Myometrial cell (primary cell): ENCODE measurements at places on chromosomes 5 and 9. TPM values are rescaled to one million over a fixed set of nuclear protein-coding genes. Genes with fewer than 3 reads are reported as not detected.

The SGCD gene
- 0.18 and 0.29 TPM in 2 replicates for total RNA-seq

The OR1Q1 gene
- not detected in 2 replicates for total RNA-seq

The PCDHGA6 gene
- total RNA-seq, result 0.86 and 1.4 TPM in 2 replicates

The F2R gene
- total RNA-seq, result 25.1 and 33.1 TPM in 2 replicates

The MARCHF11 gene
- not detected in 2 replicates for total RNA-seq

The ANKRD18A gene
- not detected in 2 replicates for total RNA-seq

The PCDHGB1 gene
- 0.35 TPM in 1 of 2 replicates, not detected in the other for total RNA-seq

The BRINP1 gene
- total RNA-seq, result 0.58 TPM in 1 of 2 replicates, not detected in the other

The GPBP1 gene
- total RNA-seq, result 27.1 and 42.2 TPM in 2 replicates

The CCDC192 gene
- total RNA-seq, result not detected in 2 replicates

The LRRC8A gene
- 39.2 and 44.1 TPM in 2 replicates for total RNA-seq

The TMEM215 gene
- total RNA-seq, result not detected in 2 replicates

The ZBTB43 gene
- 3.7 and 3.9 TPM in 2 replicates for total RNA-seq

The GMCL2 gene
- not detected in 2 replicates for total RNA-seq

The LARP1 gene
- total RNA-seq, result 42.4 and 56.7 TPM in 2 replicates

The CCL27 gene
- total RNA-seq, result 0.58 TPM in 1 of 2 replicates, not detected in the other

The RLN2 gene
- 0.18 TPM in 1 of 2 replicates, not detected in the other for total RNA-seq

The NEUROG1 gene
- total RNA-seq, result not detected in 2 replicates

The FKBP15 gene
- 12.4 and 21.3 TPM in 2 replicates for total RNA-seq

The TLE4 gene
- 16.4 and 28.7 TPM in 2 replicates for total RNA-seq

The PRDM9 gene
- not detected in 2 replicates for total RNA-seq

The CCDC152 gene
- total RNA-seq, result 1.4 TPM in 2 replicates

The PPP1R26 gene
- total RNA-seq, result 8.9 and 11.0 TPM in 2 replicates

The OR1J2 gene
- not detected in 2 replicates for total RNA-seq

The LECT2 gene
- total RNA-seq, result not detected in 2 replicates

The FOXI1 gene
- total RNA-seq, result not detected in 2 replicates

The SARDH gene
- total RNA-seq, result 5.3 and 5.5 TPM in 2 replicates

The COL15A1 gene
- total RNA-seq, result 0.35 and 0.58 TPM in 2 replicates

The PPP3R2 gene
- total RNA-seq, result not detected in 2 replicates

The ZFP2 gene
- 0.18 and 0.58 TPM in 2 replicates for total RNA-seq

The MUSK gene
- total RNA-seq, result 0.18 TPM in 1 of 2 replicates, not detected in the other

The PCDHGB7 gene
- 4.3 and 6.0 TPM in 2 replicates for total RNA-seq

The SLC23A1 gene
- not detected in 2 replicates for total RNA-seq

The SHB gene
- total RNA-seq, result 17.9 and 20.4 TPM in 2 replicates

The HNRNPK gene
- 570 and 620 TPM in 2 replicates for total RNA-seq

The SLC6A19 gene
- not detected in 2 replicates for total RNA-seq

The ARSI gene
- total RNA-seq, result 1.2 and 1.8 TPM in 2 replicates

The TEX48 gene
- total RNA-seq, result not detected in 2 replicates

The HAVCR2 gene
- total RNA-seq, result not detected in 2 replicates

The ENG gene
- total RNA-seq, result 54.2 and 57.7 TPM in 2 replicates

The GBGT1 gene
- total RNA-seq, result 9.5 and 16.7 TPM in 2 replicates

The TMC1 gene
- not detected in 2 replicates for total RNA-seq

The LCN1 gene
- not detected in 2 replicates for total RNA-seq

The SEMA6A gene
- total RNA-seq, result not detected in 2 replicates

The SIL1 gene
- 71.2 and 72.1 TPM in 2 replicates for total RNA-seq

The CYLC2 gene
- total RNA-seq, result not detected in 2 replicates

The IGIP gene
- total RNA-seq, result 2.3 and 3.7 TPM in 2 replicates

The ARL10 gene
- 2.0 and 3.4 TPM in 2 replicates for total RNA-seq

The FOXD4L3 gene
- not detected in 2 replicates for total RNA-seq

The FIBCD1 gene
- 0.29 and 2.8 TPM in 2 replicates for total RNA-seq

The N4BP3 gene
- total RNA-seq, result 0.29 and 0.89 TPM in 2 replicates

The ERAP2 gene
- total RNA-seq, result 2.0 and 8.0 TPM in 2 replicates

The SPATA31C1 gene
- not detected in 2 replicates for total RNA-seq

The SMC5 gene
- 10.4 and 12.4 TPM in 2 replicates for total RNA-seq

The C9orf50 gene
- total RNA-seq, result not detected in 2 replicates

The PCDHGB3 gene
- 0.58 and 0.71 TPM in 2 replicates for total RNA-seq

The GFI1B gene
- not detected in 2 replicates for total RNA-seq

The CLIC3 gene
- total RNA-seq, result 21.6 and 29.6 TPM in 2 replicates

The MOB3B gene
- total RNA-seq, result 0.86 and 1.1 TPM in 2 replicates

The HTR4 gene
- total RNA-seq, result not detected in 2 replicates
